ENCODE measurements at places on chromosomes 13 and 19.

DNA sequence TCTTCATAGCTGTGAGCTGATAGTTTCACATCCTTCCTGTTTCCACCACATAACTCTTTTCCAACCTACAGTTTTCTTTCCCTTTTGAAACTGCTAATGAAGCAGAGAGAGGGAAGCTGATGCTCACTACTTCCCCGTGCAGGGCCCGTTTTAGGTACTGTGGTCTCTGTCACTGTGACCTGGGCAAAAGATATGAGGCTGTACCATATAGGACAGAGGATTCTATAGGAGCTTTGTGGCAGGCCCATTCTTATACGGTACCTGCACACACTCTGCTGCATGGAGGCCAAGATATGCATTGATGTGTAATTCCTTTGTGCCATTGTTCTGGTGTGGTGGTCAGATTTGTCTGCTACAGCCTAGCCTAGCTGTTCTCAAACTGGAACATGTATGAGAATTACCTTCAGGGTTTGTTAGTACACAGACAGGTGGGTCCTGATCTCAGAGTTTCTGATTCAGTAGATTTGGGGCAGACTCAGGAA, 577.3 kb downstream of the LMO7 start:
- no peak for DNase-seq

DNA sequence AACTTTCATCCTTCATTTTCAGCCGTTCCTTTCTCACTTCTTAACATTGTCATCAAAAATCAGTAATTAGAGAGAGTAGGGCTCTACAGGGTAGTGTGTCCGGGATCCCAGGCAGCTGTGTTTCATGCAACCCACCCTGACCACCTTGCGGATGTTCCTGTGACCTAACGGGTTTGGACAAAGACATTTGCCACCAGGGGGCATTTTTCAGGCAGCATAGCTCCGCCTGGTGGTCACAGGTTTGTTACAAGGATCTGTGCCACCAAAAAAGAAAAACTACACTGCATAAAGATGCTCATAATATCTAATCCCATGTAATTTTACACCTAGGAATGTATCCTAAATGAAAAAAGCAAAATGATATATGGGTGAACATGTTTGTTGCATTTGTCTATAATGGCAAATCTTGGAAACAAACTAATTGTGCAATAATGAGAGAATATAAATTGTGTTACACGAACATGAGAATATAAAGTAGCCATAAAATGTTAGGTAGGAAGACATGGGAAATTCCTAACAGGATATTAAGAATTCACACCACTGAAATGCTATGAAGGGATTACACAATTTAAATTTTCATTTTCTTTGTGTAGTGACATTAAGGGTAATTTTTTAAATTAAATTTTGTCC, 123.0 kb downstream of the SLC7A1 start:
- DNase-seq: peak; percentile 28

DNA sequence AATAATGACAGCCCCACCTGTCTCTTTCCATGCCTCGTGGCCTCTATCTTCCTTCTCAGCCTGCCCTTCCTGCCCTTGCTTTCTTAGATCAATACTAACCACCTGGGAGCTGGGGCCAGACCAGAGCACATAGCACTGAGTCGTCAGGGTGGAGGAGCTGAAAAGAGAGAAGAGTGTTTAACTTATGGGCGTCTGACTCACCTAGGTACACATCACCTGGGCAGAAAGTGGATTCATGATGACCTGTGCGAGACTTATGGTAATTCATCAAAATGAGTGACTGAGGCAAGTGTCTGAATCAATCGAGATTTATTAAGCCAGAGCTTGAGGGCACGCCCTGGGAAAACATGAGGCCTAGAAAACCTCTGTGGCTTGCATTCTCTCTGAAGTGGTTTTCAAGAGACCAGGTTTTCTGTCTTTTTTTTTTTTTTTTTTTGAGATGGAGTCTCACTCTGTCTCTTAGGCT, 19.2 kb downstream of the CEACAM6 start:
- DNase-seq: no peak

DNA sequence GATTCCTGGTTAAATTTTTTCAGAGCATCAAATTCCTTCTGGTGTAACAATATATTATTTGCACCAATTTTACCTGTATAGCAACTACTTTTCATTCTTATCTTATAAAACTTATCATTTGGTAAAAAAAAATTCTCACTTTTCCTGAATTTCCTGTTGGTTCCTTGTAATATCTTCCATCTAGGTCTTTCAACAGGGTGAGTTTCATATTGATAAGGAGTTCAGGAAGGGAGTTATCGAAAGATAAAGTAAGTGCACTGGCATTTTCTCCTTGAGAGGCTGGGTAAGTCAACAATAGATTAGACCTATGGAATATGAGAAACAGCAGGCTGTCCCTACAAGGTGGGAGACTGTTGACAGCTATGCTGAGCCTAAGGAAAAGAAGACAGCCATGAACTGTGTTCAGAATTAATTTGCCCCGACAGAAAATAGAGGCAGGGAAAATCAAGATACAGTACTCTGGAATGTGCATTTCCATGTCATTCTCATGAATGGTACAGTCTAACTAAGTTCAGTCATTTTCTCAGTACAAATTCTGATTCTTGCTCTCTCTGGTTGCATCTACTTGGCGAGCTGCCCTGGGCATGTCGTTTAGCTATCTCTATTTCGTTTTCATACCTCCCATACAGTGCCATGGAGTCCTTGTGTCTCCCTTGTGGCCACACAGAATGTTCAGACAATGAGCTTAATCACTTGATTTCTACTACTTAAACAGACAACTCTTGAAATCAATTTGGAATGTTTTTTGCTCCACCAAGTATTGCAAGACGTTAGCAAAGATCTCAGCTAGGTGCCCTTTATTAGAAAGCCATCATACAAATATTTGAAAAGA, 9.9 kb downstream of the IGFL1 start:
- no peak for DNase-seq

- DNase-seq: no peak
These were observed 34.3 kb upstream of the PCDH8 start for GRCh38 chr13:52882785-52883184.

DNA sequence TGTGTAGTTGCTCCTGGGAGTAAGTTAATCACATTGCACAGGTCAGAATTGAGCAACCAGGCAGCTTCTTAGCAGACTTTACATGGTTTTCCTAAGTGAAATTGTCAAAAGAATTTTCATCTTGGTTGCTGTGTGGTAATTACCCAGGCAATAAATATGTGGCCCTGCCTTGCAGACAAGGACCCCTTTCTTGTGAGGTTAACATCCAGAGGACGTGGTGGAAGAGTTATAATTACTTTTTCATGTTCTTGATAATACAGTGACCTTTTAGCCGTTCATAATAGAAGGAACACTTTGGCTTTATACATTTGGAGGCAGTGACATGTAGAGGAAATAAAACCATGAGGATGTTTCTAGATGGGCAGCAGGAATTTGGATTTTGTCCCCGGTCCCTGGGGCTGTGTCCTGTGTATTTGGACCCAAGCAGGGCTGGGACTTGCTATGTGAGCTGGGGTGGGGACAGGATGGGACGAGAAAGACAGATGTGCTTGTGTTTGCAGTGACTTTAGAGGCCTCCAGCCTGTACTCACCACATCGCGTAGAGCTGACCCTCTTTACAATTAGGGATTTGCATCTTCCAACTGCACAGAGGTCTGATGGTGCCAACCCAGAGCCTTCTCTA, 156.2 kb downstream of the STK24 start:
- DNase-seq: no peak

DNA sequence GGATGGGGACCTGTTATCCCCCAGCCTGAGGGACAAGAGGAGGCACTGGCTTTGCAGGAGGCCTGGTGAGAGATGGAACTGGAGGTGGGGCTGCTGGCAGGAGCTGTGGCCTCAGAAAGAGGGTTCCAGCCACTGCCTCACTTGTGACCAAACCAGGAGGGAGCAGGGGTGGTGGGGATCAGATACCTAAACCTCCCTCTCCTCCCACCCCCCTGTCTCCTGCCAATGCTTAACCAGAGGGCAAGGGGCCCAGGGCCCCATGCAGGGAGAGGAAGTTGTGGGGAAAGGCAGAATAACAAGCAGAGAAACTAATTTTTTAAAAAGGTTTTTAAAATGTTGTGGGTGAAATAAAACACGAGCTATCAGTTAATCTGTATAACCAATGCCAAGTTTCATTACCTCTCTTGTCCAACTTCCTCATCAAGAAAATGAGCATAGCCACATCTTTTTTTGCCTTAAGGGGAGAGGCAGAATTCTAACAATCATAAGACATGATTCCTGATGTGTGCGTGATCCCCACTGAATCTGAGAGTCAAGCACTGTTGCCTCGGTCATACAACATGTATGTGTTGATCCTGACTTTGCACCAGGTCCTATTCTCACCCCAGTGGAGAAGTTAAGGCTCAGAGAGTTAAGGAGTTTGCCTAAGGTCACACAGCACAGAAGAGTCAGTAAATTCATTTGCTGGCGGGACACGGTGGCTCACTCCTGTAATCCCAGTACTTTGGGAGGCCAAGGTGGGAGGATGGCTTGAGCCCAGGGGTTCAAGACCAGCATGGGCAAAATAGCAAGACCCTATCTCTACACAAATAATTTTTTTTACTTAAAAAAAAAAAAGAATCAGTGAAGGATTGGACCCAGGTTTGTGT, 12.9 kb downstream of the FXYD5 start:
- DNase-seq: no peak

GRCh38 chr13:71864986-71865873, 1.8 kb downstream of the DACH1 start:
- no peak for DNase-seq

DNA sequence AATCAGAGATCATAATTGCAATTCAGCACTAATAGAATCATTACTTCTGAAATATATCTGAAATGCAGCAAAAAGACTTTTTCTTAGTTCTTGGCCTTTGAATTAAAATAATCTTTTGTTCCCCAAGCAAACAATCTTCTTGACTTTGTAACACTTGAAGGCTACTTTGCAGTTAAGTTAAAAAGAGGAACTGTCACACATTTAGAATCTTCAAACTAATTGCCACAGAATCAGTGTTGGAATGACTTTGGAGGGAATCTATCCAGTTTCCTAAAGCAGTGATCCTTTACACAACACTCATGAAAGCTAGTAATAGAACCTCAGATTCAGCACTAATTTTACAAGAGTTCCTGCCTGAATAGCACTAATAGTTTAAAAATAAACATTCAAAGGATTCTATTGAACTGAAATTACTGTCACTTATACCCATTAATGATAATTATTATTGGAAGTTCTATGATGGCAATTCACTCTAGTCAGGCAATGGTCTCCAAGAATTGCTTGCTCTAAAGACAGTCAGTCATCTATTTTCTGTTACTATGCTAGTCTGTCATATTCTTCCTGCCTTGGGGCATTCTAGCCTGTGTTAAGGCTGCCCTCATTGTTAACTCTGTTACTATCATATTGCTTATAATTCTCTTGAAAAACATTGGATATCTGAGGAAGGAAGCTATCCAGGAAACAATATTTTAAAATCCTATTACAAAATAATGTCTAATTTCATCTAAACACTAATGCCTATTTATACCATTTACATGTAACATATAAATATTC, 362.4 kb downstream of the DIAPH3 start:
- no peak for DNase-seq

DNA sequence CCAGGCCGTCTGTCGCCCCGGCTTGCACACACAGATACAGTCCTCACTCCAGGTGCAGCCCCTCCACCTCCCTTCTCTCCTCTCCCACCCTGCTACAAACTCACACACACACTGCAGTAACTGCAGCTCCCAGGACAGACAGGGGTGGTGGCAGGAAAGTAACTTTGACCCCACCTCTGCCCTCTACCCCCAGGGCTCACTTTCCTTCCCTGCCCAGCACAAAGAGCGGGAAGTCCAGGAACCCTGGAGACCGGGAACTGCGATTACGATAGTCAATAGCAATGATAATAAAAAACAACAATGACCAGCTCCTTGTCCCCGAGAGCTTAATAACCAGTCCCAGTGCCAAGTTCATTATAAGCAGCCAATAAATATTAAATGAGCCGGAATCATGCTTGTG, at the start of gene CEACAM20:
Gene CEACAM20, minus strand, starts transcription at position 140 of the 400 bp plus-strand sequence. CDS start 166 bp downstream, outside the sequence.
- DNase-seq: no peak

- no peak for DNase-seq
These were observed 17.3 kb downstream of the ANKRD24 start for GRCh38 chr19:4199699-4200293.

GRCh38 chr13:67351909-67352308, 121.8 kb upstream of the PCDH9 start:
- no peak for DNase-seq

GRCh38 chr19:18865973-18866799, 29.8 kb downstream of the CERS1 start:
- DNase-seq: no peak

- no peak for DNase-seq
These were observed at the start of gene SHC2 for GRCh38 chr19:460877-461720. SHC2 (minus strand) TSS chr19:461033; CDS start chr19:460996, 37 bp downstream.

DNA sequence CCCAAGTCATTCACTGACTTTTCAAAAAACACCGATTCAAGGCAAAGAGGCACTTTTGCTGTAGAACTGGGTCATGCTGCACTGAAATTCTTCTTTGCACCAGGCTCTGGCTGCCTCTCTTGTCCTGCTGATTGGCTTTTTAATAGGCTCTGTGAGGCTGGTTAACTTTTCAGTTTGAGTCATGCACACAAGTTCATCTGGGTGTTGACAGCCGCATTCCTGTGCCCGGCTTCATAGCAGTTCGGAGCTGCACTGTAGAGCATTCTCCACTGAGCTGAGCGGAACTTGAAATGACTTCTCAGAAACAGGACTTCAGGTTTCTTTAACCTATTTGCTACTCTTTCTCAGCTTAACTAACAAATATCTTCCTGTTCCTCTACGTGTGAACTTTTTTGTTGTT, 978.3 kb downstream of the UQCRFS1 start:
- DNase-seq: no peak

DNA sequence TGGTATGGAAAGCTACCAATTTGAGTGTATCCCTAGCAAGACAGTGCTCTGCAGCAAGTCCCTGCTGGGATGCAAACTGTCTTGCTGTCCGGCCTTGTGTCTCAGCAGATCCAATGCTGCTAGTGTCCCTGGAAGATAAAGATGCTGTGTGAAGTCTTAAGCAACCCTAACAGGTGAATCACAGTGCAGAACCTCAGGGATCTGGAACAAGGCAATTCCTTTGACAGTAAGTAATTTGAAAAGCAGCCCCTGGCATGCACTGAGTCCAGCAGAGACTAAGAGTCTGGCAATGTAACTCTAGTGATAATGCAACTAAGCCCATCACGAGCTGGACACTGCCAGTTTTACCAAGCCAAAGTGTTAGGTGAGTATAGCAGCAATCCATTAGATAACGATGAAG, 1.7 kb upstream of the UCHL3 start:
- DNase-seq: no peak

DNA sequence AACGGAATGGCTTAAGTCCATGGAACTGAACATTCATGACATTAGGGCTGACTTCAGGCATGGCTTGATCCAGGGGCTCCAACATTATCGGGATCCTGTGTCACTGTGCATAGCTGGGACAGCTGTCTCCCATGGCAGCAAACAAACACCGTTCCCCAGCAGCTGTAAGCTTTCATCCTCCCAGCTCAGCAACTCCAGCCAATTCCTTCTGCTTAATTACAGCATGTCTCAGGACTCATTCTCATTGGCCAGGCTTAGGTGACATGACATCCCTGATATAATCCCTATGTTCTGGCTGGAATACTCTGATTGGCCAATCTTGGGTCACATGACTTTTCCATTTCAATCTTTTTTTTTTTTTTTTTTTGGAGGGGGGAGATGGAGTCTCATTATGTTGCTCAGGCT, 10.9 kb upstream of the TLE5 start:
- DNase-seq: no peak
